ENCODE measurements at places on chromosomes 2 and 18.

DNA sequence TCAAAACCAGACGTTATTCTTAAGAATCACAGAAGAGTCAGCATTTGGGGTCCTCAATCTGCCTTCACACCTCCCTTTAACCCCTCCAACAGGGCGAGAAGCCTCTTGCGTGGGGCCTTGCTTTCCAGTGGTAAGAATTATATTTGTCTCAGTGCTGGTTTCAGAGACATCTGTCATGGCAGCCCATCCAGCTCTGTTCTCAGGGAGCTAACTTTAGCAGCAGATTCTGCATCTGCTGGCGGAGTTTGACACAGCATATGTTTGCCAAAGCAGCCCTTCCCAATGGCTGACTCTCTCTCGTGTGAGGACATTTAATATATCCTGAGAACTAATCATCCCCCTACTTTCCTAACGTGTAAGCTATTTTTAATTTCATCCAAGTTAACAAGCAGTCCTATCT is 91.5 kb upstream of the BCL11A start:
- no peaks in the 10 kb centered on the region for H3K36me3 ChIP-seq
- peaks cover 16% of the 10 kb centered on the region for H3K27me3 ChIP-seq
- no peak overlapping the region for H3K27ac ChIP-seq
- no peaks in the 10 kb centered on the region for H3K4me1 ChIP-seq
- no peak for DNase-seq

DNA sequence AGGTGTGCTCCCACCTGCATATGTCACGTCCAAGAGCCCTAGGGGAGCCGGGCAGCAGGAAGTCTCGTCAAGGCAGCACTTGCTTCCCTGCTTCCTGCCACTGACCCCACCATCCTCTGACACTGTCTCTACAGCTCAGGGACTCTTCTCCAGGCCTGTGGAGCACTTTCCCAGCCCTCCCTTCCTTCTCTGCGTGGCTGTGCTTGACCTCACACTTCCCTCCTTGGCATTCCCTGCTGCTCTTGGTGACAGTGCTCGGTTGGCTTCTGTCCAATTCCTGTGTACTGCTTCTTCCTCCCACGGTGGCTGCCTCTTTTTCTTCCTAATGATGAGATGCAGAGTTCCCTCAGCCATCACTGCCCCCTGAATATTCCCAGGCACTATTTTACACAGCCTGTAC is 2.8 kb downstream of the CIDEA start:
- peaks cover 14% of the 10 kb centered on the region for H3K4me1 ChIP-seq
- H3K4me3 ChIP-seq = no peak overlapping the region
- H3K27me3 ChIP-seq = peaks cover 74% of the 10 kb centered on the region
- no peak overlapping the region for H3K27ac ChIP-seq
- no peak for DNase-seq

DNA sequence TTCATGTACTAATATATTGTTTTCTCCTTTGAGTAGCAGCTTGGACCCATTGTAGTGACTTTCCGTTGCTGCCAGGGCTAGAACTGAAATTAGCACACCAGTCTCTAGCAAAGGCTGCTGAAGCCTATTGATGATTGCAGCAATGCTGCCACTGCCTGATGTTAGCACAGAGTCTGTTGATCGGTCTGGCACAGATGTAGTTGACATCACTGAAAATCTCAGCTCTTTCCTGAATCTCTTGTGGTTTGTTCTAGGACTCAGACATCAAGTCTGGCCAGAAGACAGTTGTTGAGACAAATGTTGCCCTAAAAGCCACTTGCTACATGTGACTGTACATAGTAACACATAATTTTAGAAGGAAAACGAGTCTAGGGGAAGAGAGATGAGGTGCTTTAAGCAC is 47.2 kb downstream of the VAPA start:
- H3K36me3 ChIP-seq = peaks cover 6% of the 10 kb centered on the region
- H3K4me1 ChIP-seq = peaks cover 3% of the 10 kb centered on the region
- H3K27ac ChIP-seq = no peak overlapping the region
- no peak for DNase-seq
- H3K27me3 ChIP-seq = no peaks in the 10 kb centered on the region

DNA sequence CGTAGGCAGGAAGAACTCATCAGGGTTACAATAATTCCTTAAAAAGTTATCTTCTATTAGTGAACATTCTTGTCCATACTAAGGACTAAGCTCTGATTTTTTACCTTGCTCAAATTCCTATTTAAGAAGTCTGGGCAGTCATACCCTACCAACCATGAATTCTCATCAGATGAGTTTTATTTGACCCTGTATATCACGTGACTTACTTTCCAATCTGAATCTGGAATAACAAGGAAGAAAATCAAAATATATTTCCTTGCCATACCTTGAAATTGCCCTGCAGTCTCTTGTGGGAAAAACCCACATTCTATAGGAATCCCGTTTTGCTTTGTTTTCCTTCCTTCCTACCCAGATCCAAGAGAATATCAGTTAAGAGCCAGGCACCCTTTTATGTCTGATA is 352.7 kb downstream of the AKAIN1 start:
- no peaks in the 10 kb centered on the region for H3K4me1 ChIP-seq
- no peaks in the 10 kb centered on the region for H3K27me3 ChIP-seq
- DNase-seq = no peak
- H3K27ac ChIP-seq = no peak overlapping the region
- no peaks in the 10 kb centered on the region for H3K36me3 ChIP-seq
- no peak overlapping the region for H3K4me3 ChIP-seq

- no peaks in the 10 kb centered on the region for H3K36me3 ChIP-seq
- H3K27me3 ChIP-seq = no peaks in the 10 kb centered on the region
- no peak overlapping the region for H3K4me3 ChIP-seq
Observed at GRCh38 chr2:240419271-240419670, 16.2 kb upstream of the GPC1 start.

DNA sequence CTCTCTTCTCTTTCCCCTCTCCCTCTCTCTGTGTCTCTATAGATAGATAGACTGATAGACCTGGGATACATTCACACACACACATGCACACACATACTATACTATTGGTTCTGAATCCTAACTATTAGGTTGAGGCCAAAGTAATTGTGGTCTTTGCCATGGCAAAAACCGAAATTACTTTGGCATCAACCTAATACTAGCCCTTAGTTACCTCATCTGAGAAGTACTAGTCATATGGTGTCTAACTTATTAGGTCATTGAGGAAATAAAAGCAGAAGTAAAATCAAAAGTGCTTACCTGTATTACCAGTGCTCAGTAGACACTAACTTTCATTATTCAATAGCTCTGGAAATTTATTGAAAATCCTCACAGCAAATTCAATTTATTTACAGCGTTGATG is 451.5 kb downstream of the EPHA4 start:
- no peak for DNase-seq
- no peak overlapping the region for H3K4me3 ChIP-seq
- no peak overlapping the region for H3K27ac ChIP-seq
- H3K36me3 ChIP-seq = no peaks in the 10 kb centered on the region
- no peaks in the 10 kb centered on the region for H3K27me3 ChIP-seq

- no peak overlapping the region for H3K27ac ChIP-seq
- no peak overlapping the region for H3K4me3 ChIP-seq
- H3K36me3 ChIP-seq = no peaks in the 10 kb centered on the region
Observed at GRCh38 chr2:146324951-146325350, 1519.9 kb upstream of the ACVR2A start.

DNA sequence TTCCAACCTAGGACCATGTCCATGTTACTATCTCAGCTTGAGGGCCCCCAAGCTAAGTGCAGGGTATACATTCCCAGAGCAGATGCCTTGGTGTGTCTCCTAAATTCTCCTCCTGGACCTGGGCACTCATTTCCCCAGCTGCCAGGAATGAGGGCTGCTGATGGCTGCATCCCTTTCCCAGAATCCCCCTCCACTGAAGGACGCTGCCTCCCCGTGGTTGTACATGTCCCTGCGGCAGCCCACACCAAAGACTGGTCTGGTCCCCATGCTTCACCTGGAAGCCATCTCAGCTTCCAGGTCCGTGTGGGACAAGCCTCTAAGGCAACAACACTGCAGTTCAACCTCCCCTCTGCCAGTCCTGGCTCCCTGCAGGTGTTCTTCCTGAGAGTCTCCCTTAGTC is 14.6 kb downstream of the TMEM163 start:
- H3K27ac ChIP-seq = no peak overlapping the region
- H3K27me3 ChIP-seq = no peaks in the 10 kb centered on the region
- no peak for DNase-seq

Measured in left lung (tissue), 14 donors.